ENCODE measurements at places on chromosomes 12 and 14.

DNA sequence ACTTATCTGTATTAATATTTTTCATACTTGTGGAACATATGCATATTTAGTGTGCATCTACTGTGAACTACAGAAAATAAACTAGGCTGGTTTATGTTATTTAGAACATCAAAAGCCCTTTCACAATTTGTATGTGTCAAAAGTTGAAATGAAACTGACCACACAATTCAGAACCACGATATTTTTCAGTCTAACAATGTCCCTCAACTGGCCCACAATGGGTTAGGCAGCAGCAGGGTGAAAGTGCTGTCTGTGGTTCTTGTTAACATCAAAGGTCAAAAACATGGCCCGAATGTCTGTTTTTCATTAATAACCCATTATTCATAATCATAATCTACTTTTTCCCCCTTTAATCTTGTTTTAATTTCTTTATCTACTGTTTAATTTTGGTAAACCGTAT lies 559.9 kb upstream of the ATP2B1 start:
- DNase-seq = no peak

GRCh38 chr12:85779768-85780167 lies 56.4 kb downstream of the RASSF9 start:
- no peak for DNase-seq

GRCh38 chr14:89507521-89507920 lies 90.5 kb upstream of the FOXN3 start:
- DNase-seq = no peak

DNA sequence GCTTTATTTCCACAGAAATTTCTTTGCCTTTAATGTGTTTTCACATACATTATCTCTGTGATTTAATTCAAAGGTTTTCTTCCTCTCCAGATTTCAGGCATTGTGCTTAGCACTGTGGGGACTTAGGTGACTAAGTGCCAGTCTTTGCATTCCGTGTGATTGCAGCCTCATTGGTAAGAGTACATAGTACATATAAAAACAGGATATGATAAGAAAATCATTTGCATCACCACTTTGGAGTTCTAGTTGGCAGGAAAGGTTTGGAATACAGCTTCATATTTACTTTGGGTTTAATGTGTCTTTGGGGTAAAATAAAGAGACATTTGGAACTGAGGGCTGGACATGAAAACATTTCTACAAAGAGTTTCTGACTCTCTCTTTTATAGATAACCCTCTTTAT lies 37.8 kb upstream of the C12orf75 start:
- no peak for DNase-seq

DNA sequence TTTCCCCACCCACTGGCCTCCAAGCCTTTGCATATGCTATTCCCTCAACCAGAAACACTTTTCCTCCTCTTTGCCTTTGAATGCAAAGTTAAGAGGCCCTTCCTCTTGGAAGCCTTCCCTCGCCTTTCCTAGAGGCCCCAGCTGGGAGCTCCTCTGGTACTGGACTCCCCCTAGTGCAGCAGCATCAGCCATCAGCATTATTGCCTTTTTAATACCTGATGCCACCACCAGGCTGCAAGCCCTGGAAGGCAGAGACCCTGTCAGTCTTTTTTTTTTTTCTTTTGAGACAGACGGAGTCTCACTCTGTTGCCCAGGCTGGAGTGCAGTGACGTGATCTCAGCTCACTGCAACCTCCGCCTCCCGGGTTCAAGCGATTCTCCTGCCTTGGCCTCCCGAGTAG lies 19.1 kb upstream of the PLA2G1B start:
- DNase-seq = no peak

DNA sequence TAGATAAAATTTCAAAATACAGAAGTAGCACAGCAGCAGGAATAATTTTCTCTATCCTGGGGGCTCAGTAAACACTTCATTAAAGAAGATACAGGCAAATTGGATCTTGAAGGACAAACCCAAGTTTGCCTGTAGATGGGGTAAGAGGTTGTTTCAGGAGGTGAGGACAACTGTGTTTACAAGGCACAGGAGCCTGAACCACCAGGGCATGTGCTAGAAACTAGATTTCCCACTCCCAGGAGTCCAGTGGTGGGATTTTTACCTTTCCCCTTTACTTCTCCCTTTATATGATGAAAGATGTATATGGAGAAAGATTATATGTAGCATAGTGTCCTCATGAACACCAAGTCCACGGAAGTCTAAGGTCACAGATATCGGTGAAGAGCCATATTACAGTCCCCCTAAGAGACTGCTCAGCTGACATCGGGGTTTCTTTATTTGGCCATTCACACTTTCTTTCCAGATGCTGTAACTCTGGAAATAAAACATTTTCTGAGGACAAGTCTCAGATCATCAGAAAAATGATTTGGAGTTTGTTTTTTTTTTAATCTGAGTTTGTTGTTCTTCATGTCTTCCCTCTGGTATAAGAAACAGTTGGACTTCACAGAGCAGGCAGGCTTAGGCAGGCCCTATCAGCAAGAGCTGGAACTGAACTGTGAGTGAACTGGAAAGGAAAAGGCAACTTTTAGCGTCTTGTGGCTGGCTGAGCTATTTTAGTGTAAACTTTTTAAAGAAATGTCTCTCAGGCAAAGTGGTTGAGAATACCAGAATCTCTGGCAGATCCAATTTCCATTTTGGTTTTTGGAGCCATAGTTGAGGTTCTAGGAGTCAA lies 8.0 kb upstream of the EVL start:
- DNase-seq = no peak

DNA sequence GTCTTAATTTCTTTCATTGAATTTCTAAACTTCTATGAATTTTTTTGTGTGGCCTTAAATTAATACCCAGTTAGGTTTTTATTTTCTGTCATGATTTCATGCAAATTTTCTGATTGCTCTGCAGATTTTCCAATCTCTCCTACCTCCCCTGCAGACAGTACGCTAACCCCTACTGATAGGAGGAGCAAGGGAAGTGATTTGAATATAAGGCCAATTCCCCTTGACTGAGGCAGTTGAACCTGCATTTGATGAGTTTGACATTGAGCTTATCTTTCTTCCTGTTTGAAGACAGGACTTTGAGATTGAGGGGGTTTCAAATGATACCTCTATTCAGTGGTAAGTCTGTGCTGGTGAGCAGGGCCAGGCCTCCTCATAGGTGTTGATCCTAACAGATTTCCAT lies 74.6 kb downstream of the SNAPC1 start:
- DNase-seq = no peak

- no peak for DNase-seq
Observed at GRCh38 chr12:39277416-39277815, 165.5 kb downstream of the KIF21A start.

DNA sequence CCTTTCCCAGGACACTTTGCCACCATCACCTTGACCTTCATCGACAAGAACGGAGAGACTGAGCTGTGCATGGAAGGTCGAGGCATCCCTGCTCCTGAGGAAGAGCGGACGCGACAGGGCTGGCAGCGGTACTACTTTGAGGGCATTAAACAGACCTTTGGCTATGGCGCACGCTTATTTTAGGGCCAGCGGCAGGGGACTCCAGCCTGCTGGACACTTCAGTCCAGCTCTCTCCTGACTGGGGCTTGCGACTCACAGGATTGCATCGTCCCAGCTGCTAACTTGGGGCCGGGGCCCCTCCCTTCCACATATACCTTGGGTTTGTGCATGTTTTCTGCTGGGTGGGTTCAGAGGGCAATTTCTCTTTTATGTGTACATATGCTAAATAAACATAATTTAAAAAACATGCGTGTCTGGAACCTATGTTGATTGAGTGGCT lies 11.2 kb downstream of the AHSA1 start:
- no peak for DNase-seq
